Nucleus accumbens (tissue), 56 donors: ENCODE measurements at places on chromosomes 2 and 18.

GRCh38 chr2:15058015-15058720 is 425.7 kb downstream of the LRATD1 start:
- DNase-seq: no peak

DNA sequence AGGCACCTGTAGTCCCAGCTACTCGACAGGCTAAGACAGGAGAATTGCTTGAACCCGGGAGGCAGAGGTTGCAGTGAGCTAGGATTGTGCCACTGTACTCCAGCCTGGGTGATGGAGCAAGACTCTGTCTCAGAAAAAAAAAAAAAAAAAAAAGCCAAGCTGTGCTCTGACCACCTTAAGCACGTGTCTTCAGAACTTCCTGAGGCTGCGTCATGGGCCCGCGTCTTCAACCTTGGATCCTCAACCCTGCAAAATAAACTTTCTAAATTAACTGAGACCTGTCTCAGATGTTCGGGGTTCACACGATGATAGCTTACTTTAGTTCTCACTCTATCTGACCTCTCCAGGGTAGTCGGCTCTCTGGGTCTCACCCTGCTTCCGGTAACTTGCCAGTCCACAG is 65.8 kb upstream of the CABLES1 start:
- no peak for DNase-seq

GRCh38 chr2:63819256-63819655 is 22.4 kb upstream of the UGP2 start:
- no peak for DNase-seq

DNA sequence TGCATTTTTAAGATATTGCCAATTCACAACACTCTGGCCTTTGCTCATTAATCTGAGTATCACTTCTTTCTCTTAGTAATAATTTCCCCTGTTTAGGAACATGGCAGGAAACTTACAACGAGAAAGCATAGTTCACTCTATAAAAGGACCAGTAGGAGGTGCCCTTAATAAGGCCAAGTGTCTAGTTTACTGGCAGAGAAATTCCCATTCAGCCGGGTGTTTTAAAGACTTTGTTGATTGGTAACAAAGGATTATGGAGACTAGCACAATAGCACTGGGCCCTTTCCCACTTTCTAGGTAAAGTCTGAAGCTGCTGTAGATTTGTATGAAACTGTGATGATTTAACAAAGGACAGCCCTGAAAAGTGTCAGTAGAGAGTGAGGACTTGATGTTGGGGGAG is 3.1 kb downstream of the DCC start:
- peak; percentile 4 for DNase-seq

GRCh38 chr2:235064976-235065375 is 113.2 kb downstream of the SH3BP4 start:
- no peak for DNase-seq

DNA sequence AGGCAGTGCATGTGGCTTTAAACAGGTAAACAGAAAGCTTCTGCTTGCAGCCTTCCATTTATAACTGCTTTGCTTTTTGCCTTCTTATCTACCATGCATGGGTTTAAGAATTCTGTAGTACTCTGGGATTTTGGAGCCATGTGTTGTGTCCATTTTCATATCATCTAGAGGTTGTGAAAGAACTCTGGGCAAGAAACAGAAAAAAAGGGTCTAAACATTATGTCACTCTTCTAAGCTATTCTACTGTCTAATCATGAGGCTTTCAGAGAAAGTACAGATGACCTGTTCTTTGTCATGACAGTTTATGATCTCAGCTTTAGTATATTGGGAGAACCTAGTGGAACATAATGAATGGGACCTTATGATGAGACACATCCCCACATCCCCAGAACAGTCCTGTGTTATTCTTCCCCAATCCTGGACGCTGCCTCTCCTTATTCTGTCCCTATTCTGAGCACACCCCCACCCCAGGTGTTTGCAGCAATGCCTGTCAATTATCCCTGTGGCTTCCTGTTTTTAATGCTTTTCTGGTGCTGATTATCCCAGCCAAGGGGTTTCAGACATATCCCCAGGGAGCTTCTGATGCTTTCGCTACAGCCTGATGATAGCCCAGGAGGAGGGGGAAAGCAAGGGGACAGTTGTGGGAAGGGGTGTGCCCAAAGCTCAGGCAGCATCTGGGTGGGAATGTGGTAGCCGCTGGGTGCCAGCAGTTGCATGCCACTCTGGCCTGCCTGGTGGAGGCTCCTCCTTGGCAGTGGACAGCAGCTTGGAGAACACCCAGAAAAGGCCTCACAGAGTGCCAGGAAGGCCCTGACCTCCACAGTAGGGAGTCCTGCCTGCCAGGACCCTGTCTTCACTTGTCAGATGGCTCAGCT is 169.5 kb upstream of the MAP3K20 start:
- DNase-seq: no peak

DNA sequence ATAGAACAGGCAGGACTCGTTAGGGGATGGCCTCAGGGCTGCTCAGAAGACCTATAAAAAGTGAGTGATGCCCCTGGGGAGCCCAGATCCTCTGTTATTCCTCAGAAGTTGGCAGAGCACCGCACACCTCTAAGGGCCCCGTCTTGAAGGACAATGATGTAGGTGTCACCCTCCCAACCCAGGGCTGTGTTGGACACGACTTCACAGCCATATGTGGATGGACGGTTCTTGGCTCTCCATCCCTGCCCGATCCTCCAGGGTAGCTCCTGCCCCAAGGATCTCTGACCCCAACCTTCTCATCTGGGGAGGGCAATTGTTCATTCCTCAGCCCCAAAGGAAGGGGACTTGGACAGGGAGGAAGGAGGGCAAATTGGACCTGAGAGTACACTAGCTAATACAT is 246.1 kb downstream of the DYSF start:
- no peak for DNase-seq

DNA sequence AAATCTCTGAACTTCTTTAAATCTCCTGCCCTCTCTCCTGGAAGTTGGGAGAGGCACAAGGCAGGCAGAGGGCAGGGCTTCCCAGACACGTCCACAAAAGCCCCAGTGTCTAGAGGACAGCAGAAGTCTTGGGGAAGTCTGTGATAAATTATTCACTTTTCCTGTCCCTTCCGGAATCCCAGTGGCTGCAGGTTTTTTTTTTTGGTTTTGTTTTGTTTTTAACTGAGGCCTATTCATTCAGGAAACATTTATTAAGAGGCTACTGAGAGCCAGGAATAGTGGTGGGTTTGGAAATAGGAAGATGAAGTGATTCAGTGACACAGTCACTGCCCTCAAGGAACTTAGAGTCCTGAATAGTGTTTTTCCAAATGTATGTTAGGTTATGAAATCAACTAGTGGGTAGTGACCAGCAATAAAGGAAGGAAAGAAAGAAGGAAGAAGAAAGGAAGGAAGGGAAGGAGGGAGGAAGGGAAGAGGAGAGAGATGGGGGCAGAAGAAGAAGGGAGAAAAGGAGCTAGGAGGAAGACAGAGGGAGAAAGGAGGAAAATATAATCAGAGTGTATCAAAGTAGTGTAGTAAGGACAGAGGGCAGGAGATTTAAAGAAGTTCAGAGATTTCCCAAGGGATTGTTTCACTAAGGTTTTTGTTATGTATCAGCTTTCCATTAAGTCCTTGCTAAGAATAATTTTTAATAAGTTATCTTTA is 98.9 kb upstream of the ZFP36L2 start:
- no peak for DNase-seq

DNA sequence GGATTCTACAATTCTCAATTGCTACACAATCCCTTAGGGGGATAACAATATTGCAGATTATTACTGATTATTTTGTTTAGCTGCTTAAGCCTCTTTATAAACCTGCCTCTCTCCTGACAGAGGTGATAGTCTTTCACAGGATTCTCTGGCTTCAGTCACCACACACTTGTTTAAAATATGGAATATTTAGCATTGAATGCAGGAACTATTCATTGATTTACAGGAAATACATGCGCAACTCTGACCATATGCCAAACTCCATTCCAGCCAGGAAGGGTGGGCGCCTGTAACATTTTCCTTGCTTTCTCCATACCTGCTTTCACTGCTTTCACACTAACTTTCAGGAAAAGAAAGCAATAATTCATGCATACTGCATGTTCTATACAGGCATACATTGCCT is 44.8 kb upstream of the ARHGAP15 start:
- no peak for DNase-seq

GRCh38 chr18:3230401-3231334 is 10.9 kb upstream of the MYOM1 start:
- no peak for DNase-seq

DNA sequence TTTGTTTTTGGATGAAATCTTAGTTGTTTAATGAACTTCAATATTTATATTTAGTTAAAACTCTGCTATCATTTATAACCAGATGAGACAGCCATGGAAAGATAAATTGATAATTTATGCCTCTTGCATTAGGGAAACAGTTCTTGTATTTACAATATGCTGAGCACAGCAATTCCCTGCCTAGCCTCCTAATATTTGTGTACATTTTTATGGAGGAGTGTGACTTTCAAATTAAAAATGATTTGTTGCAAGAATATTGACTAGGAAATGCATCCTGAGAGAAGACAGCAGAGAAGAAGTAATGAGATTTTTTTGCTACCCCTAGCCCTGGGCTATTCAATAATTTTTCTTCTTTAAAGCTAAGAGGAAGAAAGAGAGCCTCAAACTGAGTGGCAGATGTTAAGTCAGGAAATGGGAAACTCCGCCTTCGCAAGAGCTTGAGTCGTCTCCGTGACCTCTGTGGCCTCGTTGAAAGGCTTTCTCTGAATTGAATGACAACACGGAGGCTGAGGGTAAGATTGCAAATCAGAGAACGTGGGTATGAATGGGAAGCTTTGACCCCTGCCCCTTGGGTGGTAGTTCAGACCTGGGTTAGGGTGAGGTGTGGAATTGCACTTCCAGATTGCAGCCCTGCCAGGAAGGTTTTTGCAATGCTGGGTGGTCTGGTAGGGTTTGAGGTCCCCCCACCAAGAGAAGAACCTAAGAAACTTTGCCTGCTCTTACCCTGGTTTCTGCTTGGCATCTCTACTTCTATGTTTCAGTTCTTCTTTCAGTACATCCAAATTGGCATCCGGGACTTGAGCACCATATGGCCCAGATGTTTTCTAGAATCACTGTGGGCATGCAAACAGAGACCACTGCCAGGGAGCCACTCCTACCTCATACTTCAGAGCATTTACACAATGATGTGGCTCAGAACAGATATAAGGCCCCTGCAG is 210.3 kb upstream of the RBMS1 start:
- DNase-seq: no peak

GRCh38 chr18:55753643-55754263 is 165.8 kb upstream of the TCF4 start:
- DNase-seq: no peak

DNA sequence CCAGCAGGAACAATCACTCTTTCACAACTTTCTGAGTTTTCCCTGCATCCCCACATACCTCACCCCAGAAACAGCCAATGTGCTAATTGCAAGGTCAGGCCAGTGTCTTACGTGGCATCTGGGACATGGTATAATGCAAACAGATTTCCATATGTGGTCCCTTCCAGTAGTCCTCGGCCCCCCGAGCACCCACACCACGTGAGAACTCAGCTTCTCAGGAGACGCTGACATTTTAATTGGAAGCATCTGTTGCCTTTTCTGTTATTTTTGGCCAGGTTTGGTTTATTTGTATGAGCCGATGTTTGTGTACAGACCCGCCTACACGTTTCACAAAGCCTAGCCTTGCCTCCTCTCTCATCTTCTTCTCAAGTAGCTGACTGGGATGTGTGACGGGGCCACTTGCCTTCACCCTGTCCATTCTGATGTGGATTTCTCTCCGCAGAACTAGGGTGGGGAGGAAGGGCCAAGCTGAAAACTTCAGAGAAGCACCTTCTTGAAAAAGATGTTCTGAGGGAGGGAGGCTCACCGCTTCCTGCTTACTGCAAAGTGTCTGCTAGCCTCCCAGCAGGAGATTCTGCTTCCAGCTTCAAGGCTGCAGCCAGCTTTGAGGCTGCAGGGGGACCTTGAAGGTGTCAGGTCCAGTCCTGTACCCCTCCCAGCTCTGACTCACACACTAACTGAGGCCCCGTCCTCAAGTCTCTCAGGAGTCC is 109.6 kb upstream of the SLC14A2 start:
- no peak for DNase-seq

GRCh38 chr2:95158891-95159619 is 593 bp downstream of the ZNF514 start:
- DNase-seq: peak; percentile 41

GRCh38 chr2:33130544-33130943 is 183.8 kb downstream of the LTBP1 start:
- no peak for DNase-seq

DNA sequence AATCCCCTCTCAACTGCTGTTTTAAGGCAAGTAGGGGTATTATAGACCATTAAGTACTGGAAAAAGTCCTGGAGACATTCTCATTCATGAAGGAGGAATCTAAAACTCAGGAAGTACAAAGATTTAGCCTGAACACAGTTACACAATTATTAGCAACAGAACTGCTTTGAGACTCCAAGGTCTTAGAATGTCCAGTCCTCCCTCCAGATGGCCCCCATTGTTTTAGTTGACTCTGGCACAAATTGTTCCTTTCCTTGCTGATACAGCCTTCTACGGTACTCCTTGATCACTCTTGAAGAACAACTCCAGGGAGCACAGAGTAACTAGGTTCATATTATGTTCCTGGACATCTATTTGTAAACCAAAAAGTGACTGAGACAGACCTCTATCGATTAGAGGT is 210.1 kb upstream of the RND3 start:
- no peak for DNase-seq

- no peak for DNase-seq
Measured at GRCh38 chr2:28547223-28547860, 51.5 kb downstream of the PLB1 start.

DNA sequence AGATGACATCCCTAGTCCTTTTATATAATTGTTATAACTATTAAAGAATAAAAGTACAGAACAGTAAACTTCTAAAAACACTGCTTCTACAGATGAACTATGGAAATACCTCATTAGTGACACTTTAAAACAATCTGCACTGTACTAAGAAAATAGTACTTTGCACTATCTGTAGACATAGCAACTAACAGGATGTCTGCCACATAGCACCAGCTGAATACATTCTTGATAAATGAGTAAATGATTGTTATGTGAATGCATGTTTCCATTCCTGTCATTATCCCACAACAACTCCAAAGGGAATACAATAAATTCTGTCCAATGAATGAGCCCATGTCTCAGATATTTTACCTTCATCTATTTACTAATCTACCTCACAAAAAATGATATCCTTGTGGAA is 115.3 kb upstream of the SLC35G4 start:
- DNase-seq: no peak

- no peak for DNase-seq
Measured at GRCh38 chr2:3467654-3468053, 51.7 kb downstream of the ADI1 start.

DNA sequence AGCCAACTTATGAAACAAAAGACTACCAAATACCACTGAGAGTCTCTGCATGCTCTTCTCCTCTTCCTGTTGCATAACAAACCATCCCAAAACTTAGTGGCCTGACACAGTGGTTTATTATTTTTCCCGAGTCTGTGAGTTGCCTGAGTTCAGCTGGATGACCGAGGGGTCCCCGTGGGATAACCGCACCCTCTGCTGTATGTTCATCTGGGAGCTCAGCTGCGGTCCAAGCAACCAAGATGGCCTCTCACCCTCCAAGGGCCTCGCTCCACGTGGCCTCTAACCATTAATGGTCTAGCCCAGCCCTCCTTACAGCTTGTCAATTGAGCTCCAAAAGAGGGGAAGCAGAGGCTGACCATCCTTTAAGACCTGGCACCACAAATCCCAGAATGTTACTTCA is 17.1 kb downstream of the ITM2C start:
- DNase-seq: no peak
